ENCODE measurements at places on chromosomes 12 and 14.

DNA sequence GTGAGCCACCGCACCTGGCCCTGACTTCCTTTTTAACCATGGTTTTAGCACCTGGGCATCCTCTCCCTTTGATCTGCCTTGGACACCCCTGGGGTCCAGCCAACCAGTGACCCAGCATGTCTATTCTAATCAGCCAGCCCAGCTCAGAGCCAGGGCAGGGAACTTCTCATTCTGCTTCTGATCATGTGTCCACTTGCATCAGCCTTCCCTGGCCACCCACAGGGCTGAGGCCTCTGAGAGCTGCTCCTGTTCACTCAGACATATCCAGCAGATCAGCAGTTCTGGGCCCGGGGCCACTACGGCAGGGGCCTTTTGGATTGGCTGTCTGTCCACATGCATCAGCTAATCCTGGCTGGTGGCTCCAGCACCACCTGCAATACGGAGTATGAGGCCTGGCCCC, 117.9 kb upstream of the MAP1LC3B2 start:
- DNase-seq, result no peak

DNA sequence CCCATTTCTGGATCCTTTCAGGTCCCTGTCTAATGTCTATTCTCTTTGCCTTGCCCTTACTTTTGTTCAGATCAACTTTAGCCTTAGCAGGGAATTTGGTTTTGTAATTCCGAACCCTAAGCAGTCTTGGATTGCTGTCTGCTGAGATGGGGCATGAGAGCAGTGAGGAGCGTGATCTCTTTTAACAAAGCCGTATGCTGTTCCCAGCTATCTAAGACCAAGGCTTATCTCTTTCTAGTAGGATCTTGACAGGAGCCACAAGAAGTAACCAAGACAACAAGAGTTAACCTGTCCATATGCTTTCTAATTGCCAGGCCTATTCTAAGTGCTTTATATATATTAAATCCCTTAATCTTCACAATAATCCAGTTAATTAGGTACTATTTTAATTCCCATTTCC, 4.5 kb upstream of the DHRS7 start:
- DNase-seq, result no peak

GRCh38 chr14:61923348-61923747, 161.1 kb downstream of the SNAPC1 start:
- no peak for DNase-seq

DNA sequence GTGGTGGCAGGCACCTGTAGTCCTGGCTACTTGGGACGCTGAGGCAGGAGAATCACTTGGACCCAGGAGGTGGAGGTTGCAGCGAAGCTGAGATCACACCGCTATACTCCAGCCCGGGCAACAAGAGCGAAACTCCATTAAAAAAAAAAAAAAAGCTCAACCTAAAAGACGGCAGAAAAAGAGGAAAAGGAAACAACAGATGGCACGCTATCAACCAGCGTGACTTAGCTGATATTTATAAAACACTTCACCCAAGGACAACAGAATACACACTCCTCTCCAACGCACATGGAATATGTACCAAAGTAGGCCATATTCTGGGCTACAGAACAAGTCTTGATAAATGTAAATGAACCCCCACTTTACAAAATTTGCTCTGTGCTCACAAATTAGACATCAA, 34.0 kb upstream of the CLMN start:
- DNase-seq, result no peak

GRCh38 chr14:68940614-68941185, 38.4 kb downstream of the ACTN1 start:
- DNase-seq, result no peak

- no peak for DNase-seq
These were observed 9.5 kb downstream of the TBX3 start for GRCh38 chr12:114674251-114675047.

- DNase-seq, result no peak
These were observed 55.5 kb upstream of the BDKRB2 start for GRCh38 chr14:96149131-96149530.

DNA sequence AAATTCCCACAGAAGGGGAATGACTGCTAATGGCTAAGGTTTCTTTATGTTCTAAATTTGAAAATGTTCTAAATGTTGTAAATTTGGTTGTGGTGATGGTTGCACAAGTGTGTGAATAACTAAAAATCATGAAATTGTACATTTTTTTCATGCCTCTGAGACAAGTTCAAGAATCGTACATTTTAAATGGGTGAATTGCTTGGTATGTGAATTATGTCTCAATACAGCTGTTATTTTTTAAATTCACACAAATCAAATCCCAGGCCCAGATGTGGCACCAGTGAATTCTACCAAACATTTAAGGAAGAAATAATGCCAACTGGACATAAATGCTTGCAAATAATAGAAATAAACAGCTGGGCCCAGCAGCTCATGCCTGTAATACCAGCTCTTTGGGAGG, 28.6 kb upstream of the RND1 start:
- no peak for DNase-seq

DNA sequence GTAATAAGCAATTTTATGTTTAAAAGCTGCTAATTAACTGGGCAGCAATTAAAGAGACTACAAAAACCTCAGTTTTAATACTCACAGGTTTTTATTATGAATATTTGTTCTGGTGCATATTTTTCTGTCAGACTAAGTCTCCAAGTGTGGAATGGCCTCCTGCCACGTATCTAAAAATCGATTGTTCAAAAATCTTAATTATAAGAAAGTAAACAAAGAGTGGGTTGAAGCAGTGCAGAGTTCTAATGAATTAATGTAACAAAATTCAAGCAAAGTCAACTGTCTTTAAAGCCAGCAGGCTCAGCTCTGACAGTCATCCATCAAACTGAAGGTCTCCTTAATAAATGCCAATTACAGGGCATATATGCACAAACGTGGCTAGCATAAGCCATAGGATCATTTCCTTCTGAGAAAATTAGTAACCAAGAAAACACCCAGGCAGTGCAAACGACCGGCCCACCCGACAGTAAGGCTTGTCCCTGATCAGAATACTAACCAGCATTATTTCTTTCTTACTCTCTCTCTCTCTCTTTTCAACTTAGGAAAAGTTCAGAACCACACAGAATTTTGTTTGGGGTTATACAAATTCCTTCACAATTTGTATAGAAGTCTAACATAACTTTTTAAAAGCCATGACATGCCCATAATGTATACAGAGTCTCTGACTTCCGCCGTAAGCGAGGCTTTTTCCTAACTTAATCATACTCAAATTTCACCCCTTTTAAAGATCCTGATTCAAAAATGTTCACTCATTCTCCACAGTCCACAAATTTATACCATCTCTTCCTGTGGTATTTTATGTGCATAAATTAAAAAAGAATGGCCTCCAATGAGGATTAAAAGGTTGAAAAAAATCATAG, 83.8 kb downstream of the SLC25A21 start:
- DNase-seq, result no peak

DNA sequence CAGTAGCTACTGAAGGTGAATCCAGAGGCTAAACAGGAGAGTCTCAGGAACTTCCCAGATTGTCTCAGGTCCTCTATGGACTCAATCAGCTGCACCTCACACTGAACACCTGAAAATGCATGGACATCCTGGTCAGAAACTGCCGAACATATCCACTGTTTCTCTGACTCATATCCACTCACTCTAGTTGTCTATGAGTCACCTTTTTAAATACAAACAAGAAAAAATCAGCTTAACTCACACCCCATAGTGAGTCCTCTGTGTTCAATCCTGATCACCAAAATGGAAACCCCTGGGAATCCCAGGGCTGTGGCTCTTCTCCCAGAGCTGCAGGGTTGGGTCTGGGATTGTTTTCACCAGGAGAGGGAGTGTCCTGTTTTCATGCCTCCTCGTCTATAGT, 556.7 kb downstream of the TMEM121 start:
- DNase-seq, result no peak

DNA sequence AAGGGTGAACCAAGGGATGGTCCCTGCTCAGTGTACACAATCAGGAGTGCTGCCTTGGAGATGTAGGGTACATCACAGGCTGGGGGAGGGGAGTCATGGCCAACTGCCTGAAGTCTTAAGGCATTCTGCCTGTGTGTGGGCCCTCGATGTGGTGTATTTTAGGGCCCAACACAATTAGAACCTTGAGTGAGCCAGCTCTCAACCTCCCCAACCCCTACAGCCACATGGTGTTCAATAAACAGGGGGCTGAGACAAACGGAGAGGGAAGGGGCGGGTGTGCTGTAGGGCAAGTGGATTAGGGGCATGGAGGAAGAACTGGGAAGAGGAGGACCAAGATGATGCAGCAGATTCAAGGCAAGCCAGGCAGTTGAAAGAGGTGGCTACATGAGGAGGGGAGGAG, 8.6 kb upstream of the CHD4 start:
- no peak for DNase-seq

DNA sequence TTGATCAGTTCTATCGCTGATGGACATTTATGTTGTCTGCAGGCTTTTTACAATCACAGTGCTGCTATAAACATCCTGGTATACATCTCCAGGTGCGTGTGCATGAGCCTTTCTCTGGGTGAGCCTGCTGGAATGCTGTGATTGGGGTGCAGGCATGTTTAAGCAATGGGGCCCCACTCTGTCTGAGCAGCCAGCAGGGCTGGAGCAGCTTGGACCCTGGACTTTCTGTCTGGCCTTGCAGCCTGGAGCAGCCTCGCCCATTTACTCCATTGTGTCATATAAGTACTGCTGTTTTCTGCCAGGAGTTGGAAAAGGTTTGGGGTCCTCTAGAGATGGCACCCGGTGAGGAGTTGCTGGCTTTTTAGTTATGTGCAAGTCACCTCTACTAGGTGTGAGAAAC, 199.0 kb downstream of the KIF26A start:
- DNase-seq, result no peak

- no peak for DNase-seq
These were observed 35.2 kb downstream of the POLR3B start for GRCh38 chr12:106392759-106393158.

DNA sequence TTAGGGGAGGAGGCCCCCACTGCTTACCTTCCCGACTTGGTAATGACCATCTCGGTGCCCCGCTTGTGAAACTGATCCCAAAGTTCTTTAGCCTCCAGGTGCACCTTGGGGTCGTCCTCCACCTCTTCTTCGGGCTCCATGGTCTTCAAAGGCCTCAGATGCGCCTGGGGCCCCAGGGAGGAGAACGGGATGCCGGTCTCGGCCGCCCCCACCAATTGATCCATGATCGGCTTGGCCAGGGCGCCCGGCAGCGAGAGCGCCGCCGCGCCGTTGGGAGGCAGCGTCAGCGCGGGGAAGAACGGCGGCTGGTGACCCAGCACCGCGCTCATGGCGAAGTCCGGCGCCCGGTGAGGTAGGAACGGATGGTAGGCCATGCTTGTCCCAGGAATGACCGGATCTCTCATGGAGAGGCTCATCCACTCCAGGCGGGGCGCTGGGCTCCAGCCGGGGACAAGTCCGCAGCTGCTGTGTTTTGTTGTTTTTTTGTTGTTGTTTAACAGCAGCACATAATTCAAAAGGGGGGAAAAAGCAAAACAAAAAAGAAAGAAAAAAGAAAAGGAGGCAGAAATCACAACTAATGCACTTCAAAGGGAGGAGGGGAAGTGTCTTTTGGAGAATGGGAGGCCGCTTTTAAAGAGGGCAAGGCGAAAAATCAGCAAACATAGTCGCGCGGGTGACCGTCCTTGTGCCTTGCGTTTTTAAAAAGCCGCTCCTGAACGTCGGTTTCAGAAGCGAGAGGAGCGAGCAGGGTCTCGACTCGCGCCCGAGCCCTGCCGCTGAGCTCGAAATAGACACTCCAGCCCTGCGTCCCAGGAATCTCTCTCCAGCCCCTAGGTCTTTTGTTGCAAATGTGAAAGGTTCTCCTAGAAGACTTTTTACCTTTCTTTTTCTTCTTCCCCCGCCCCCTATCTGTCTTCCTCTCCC, 928 bp downstream of the TBX3 start:
- DNase-seq, result no peak

DNA sequence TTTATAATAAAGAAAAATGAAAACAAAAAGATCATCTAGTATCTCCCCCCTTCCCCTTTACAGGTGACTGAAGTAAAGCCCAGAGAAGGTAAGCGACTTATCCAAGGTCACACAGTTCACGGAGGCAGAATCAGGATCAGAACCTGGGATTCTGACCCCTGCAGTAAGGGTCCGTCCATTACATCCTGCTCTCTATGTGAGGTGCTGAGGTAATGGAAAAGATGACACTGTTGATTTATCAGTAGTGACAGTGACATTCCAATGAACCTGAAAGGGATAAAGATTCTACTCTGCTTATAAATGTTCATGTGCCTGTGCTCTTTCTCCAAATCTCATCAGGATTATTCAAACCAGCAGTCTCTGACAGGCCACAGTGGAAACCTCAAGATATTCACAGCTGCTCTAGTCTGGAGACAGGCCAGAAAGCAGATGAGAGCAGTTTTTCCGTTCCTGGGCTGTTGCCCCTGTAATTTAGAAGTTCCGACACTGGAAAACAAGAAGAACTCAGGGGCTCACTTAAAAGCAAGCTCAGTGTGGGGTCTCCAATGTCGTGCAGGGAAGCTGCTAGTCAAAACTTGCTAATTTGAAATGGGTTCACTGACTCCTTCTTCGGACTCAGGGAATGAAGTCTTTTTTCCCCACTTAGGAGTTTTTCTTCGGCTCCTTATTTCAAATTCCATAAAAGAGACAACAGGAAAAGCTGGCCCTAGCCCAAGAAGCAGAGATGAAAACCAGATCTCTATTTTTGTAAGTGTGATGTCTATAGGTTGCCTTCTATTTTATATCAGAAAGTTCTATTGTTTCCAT, 131.8 kb upstream of the EEA1 start:
- DNase-seq, result peak; percentile 77

DNA sequence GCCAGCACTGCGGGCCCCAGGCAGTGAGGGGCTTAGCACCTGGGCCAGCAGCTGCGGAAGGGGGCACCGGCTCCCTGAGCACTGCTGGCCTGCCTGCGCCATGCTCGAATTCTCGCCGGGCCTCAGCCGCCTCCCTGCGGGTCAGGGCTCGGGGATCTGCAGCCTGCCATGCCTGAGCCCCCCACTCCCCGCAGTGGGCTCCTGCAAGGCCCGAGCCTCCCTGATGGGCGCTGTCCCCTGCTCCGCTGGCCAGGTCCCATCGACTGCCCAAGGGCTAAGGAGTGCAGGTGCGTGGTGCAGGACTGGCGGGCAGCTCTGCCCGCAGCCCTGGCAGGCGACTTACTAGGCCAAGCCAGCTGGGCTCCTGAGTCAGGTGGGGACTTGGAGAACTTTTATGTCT, 133.3 kb upstream of the LMNTD1 start:
- no peak for DNase-seq

DNA sequence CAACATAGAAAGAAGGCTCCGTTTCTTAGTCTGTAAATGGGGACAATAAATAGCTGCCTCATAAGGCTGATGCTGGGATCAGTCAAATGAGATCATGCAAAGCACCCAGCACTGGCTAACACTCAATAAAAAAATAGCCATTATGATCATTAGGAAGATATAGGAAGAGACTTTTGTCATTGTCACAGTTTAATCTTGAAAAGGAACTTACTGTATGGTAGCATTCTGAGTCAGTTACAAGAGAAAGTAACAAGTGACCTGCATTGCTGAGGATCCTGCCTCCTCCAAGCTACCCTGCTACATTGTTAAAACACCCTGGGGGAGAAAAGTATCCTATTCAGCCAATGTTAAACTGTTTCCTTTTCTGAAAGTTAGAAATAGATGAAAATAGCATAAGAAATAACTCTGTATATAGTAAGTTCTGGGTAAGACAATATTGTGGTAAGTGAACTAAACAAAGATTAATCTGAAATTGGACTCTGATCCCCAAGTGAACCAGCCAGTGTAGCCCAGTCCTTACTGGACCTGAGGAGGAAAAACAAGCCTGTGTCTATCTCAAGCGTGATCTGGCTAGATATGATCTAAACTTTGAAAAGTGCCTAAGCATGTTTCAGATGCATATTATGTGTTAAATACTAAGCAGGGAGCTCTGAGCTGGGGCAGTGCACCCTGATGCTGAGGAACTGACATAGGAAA, 3.6 kb upstream of the NUDT4 start:
- DNase-seq, result no peak

GRCh38 chr12:56241424-56242303, 11.8 kb downstream of the SLC39A5 start:
- no peak for DNase-seq

GRCh38 chr12:10661338-10661737, 12.5 kb downstream of the STYK1 start:
- DNase-seq, result no peak

Data from NCI-H446 treated with DMSO at 0.1 percent for 48 hours (cell line).